Fibroblast of villous mesenchyme (primary cell): ENCODE measurements at places on chromosomes 5 and 9.

DNA sequence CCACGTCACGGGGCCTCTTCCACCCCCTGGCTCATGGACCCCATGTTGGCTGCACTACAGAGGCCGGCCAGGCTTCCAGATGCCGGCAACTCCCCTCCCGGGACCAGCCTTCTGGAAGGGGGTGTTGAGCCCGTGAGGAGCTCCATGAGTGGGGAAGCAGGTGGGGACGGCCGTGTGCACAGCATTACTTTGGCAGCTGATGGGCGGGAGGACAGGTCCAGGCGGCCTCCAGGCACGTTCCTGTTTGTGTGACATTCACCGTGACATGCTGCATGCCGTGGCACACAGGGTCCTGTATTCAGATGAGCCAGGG, 29.1 kb upstream of the ABO start:
- no peak for DNase-seq

DNA sequence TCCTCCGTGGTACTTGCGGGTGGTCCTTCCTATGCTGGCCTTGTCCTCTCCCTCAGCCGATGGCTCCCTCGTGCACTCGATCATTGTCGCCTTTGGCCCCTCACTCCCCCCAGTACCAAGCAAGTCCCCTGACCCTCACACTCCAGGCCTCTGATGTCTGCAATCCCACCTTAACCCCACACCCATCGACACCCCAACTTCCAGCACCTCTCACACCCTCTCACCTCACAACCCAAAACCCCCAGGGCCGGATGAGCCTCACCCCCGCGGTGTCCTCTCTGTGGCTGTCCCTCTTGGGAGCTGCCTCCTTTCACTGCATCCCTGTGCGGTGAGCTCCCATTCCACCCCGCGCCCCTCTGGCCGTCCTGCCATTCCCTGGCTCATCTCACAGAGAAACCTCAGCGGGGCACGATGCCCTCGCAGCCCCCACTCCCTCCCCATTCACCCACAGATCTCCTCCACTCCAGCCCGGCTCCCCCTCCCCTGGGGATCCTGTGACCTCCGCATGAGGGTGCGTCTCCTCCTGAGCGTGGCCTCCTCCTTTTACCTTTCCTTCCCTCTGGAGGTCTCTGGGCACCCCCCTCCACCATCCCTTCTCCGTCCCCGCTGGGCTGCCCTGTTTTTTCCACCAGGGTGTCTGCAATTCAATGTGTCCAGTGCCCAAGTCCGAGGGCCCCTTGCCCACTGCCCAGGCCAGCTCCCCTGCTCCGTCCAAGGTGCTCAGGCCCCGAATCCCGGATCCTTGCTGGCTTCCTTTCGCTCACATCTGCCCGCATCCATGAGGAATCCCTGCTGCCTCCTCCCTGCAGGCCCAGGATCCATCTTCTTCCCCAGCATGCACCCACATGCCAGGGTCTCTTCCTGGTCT, 15.8 kb upstream of the RNU6ATAC start:
- no peak for DNase-seq

GRCh38 chr9:69149321-69149807, 24.7 kb upstream of the TJP2 start:
- DNase-seq = peak; percentile 76

GRCh38 chr9:124420991-124421543, 5.8 kb upstream of the PSMB7 start:
- DNase-seq = no peak

DNA sequence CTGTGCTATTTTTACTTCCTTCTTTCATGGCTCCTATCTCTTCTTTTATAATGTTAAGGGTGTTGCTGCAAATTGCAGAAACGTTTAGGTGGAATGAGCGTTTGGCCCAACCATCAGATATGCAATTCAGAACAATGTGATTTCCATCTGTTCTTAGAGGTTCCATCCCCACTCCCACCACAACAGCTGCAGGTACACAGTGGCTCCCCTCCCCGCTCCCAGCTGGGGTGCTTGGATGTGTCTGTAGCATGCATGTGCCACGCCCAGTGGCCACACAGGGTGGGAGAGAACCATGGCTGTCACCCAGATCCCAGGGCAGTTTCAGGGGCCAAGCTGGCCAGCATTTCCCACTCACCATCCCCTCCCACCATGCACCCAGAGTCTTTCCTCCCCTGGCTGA, 62.2 kb downstream of the ACTL7B start:
- DNase-seq = no peak

DNA sequence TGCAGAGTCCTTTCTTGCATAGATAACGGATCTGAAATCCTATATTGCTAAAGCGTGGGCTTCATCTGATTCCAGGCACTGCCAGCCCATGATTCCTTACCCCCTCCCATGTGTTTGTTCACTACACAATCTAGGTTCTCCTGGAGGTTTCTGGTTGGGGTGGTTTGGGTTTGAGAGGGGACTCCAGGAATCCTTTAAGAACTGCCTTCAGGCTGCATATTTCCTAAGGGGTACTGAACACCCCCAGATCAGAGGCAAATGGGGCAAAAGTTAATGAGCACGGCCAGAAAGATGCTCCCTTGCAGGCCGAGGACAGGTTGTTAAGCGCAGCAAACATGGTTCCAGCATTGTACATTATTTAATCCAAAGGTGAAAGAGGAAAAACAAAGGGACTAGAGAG, 9.9 kb downstream of the NR2F1 start:
- no peak for DNase-seq

GRCh38 chr9:87498046-87498810, 561 bp downstream of the DAPK1 start:
- DNase-seq = no peak

- DNase-seq = peak; percentile 97
These were observed 3.9 kb downstream of the STC2 start for GRCh38 chr5:173324115-173325001.

DNA sequence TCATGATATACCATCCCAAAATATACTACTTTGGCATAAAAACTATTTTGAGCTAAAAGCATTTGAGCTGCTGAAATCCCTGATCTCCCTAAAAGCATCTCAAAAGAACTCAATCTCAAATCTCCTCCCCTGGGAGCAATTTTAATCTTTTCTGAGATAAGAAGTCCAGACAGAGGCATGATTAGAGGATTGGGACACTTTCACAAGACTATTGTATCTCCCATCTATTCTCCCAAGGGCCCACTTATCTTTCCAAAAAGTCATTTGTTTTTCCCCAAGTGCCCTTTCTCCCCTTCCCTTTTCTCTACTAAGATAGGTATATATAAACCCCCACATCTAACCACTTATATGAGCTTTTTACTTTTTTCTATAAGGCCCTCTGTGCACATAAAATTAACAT, 79.7 kb downstream of the ALDH7A1 start:
- DNase-seq = no peak

GRCh38 chr9:114602620-114603019, 8.5 kb upstream of the TMEM268 start:
- DNase-seq = no peak

DNA sequence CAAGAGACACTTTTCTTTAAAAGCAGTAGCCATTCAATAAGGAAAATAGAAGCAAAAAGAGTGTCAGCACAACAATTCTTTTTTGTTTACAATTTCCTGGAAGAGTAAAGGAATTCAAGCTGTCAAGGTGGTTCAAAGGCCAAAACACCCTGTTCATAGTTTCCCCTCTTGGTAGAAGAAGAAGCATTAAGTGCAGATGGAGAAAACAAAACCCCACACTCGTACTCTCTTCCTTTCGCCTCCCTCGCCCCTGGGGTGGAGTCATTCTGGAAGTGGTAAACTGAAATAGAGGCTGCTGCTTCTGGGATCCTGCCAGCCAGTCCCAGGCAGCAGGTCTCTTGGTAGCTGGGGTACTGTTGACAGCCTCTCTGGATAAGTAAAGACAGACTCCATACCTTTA, 105.0 kb downstream of the ANKRD55 start:
- peak; percentile 40 for DNase-seq

DNA sequence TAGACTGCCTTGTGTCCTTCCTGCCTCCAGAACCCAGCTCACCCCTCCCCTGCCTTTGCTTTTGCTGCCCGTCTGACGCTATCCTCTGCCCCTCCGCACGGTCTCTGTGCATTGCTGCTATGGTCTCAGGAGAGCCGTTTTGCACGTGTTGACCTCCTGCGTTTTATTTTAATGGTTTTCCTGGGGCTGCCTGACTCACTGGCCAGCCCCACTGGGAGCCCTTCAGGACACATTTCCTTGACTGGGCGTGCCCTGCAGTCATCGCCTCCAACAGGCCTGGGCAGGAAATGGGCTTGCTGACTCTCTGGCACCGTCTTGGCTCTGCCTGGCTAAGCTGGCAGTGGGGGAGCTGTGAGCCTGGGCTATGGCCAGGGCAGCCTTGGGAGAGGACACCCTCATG, 17.9 kb upstream of the ASS1 start:
- peak; percentile 64 for DNase-seq

DNA sequence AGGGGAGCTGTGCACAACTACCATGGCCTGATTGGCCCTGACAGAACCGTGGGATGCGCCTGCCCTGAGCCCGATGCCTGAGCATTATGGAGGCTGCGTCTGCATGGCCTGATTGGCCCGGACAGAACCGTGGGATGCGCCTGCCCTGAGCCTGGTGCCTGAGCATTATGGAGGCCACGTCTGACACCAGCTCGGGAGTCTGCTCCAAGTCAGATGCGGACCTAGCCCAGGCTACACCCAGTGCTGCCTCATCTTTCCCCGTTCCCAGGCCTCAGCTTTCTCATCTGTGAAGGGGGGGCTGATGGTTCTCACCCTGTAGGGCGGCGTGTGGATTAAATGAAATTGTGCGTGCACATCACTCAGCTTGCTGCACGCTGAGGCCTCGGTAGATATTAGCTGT, 7.3 kb downstream of the CEP72 start:
- DNase-seq = no peak

- DNase-seq = no peak
These were observed 615.5 kb downstream of the TLE1 start for GRCh38 chr9:81073821-81074220.

DNA sequence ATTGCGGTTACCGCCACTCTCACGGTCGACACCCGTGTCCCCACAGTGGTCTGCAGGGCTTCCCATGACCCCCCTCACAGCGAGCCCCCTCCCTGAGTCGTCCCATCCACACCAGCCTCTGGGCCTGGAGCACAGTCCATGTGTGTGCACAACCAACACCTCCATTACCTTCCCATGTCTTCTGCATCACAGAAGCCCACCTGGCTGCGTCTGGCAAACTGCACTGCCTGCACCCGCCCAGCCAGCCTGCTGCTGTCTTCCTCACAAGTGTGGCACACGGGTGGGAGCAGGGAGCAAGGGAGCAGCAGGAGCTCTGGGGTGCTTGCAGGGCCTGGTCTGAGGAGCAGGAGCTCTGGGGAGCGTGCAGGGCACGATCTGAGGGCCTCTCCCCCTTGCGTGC, 415.3 kb upstream of the IRX4 start:
- no peak for DNase-seq

GRCh38 chr5:14009575-14009974, 65.1 kb upstream of the DNAH5 start:
- DNase-seq = peak; percentile 60

- DNase-seq = no peak
These were observed 70.6 kb downstream of the GAS1 start for GRCh38 chr9:86876621-86877196.

DNA sequence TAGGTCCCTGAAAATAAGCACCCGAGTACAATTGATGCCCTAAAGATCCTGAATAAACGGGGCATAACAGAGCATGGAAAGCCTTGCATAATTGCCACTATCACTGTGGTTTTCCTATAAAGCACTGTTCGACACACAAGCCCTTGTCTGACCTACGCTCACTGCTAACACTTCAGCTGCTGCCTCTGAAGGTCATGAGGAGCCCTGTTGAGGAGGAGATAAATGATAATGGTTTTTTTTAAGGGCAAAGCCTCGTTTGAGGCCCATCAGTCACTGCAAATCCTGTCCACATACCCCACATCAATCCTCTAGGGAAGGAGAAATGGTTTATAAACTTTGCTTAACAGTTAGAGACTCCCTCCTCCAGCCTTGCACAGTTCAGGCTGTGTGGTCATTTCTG, 35.1 kb downstream of the GABBR2 start:
- DNase-seq = no peak

DNA sequence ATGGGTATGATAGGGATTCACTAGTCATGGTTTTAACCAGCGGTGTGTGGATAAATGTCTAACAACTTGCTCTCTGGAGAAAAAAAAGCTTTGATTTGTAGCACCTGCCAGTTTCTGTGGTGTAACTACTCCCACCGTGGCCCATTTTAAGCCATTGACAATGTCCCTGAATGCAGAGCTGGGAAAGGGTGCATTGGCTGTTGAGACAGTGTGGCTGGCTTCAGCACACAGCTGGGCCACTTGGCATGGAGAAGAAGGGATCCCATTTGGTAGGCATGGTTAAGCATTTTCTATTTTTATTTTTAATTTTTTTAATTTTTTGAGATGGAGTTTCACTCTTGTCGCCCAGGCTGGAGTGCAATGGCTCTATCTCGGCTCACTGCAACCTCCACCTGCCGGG, 31.5 kb upstream of the SYNPO start:
- no peak for DNase-seq

GRCh38 chr5:59738024-59738423, 155.5 kb downstream of the PDE4D start:
- no peak for DNase-seq

DNA sequence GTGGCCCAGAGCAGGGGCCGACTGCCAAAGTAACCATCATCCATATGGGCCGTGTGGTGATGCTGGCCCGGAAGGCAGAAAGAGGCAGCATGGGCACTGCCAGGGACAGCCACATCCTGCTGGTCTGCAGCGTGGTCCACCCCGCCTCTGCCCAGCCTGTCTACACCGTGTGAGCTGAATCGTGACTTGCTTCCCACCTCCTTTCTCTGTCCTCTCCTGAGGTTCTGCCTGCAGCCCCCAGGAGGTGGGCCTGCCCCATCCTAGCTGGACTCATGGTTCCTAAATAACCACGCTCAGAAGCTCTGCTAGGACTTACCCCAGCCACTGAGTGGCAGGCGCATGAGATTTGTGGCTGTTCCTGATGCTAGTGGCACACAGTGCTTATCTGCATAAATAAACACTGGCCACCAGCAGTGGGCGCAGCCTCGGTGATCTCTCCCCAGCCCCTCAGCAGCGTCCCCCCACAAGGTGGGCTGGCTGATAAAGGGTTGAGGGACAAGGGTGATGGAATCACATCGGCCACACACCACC, 22.6 kb upstream of the SUSD3 start:
- DNase-seq = no peak

DNA sequence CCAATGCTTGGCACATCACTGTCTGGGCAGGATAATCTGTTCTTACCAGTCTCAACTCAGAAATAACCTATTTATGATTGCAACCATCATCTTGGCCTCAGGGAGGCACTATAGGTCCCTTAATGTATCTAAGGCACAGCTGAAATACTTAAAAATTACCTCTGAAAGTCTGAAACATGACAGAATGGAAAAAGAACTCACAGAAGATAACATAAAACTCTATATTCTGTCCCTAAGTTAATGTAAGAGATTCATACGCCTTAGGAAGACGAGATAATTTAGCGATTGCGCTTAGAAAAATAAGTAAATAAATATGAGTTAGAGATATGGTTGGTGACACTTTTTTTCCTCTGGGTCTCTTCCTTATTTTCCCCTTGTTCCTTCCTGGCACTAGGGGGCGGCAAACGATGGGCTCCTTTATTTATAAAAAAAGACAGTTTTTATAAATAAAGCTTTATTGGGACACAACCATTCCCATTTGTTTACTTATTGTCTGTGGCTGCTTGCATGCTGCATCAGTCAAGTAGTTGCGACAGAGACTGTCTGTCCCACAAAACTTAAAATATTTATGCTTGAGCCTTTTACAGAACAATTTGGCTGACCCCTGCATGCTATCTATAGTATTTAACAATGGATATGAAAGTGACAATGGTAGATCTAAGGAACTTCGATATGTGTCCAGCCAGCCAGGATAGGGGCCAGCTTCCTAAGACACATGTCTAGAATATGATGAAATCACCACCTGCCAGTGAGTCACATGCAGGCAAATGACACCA, 79.6 kb downstream of the PDE4D start:
- DNase-seq = peak; percentile 80
